Omental fat pad (tissue), 4 donors: ENCODE measurements at places on chromosomes 6 and 20. TPM values are rescaled to one million over a fixed set of nuclear protein-coding genes. Genes with fewer than 3 reads are reported as not detected.

Gene FAM184A
- 14.3 TPM for total RNA-seq

Gene KIAA0408
- 7.3 TPM for total RNA-seq

Gene ZBP1
- 0.84 TPM for total RNA-seq

Gene GGTLC1
- not detected for total RNA-seq

Gene EYS
- 0.12 TPM for total RNA-seq

Gene SLC13A3
- total RNA-seq = 2.7 TPM

Gene ESR1
- 2.3 TPM for total RNA-seq

Gene SLC22A1
- 1.3 TPM for total RNA-seq

Gene EEF1A2
- total RNA-seq = 2.1 TPM

Gene VSTM2L
- total RNA-seq = 0.94 TPM

Gene ABHD16B
- total RNA-seq = not detected

Gene RAET1L
- total RNA-seq = not detected

Gene IYD
- not detected for total RNA-seq

Gene PRPH2
- total RNA-seq = 1.4 TPM

Gene FAM8A1
- 40.0 TPM for total RNA-seq

Gene OR2B6
- total RNA-seq = not detected

Gene BPIFB1
- total RNA-seq = not detected

Gene PTK7
- 13.9 TPM for total RNA-seq

Gene FAM83B
- total RNA-seq = 0.37 TPM

Gene HNF4A
- not detected for total RNA-seq

Gene BTNL2
- not detected for total RNA-seq

Gene GATA5
- total RNA-seq = 1.4 TPM

Gene MOG
- not detected for total RNA-seq

Gene PHACTR1
- 17.5 TPM for total RNA-seq

Gene IRF4
- total RNA-seq = 3.5 TPM

Gene ATG5
- total RNA-seq = 34.6 TPM

Gene RAD21L1
- total RNA-seq = not detected
